T47D (cell line): ENCODE measurements at places on chromosomes 7 and 10.
A peak's percentile ranks its signal among the peaks of the same experiment; 100 is the strongest.

DNA sequence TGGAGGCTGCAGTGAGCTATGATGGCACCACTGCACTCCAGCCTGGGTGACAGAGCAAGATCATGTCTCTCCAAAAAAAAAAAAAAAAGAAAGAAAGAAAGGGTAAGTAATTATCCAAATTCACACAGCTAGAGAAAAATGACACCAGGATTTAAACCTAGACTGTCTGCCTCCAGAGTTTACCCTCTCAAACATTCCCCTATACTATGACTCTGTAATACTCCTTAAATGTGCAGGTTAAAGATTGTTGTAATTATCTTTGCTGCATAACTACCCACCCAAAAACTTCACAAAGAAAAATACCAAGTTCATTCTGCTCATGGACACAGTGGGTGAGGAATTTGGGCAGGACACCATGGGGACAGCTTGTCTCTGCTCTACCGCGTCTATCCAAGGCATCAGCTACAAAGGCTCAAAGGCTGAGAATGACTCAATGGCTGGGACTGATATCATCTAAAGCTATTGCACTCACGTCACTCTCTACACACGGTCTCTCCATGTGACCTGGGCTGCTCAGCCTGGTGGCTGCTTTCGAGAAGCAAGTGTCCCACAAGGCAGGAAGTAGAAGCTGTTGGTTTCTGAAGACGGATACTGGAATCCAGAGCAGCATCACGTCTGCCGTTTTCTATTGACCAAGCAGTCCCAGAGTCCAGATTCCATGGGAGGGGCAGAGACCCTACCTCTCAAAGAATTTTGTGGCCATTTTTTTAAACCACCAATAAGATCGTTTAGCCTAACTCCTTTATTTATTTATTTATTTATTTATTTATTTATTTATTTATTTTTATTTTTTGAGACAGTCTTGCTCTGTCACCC is 185.7 kb upstream of the AUTS2 start:
- peak; percentile 96 for DNase-seq

- DNase-seq, result peak; percentile 32
These were observed 55.5 kb downstream of the KLF6 start for GRCh38 chr10:3729397-3729976.

GRCh38 chr10:31401287-31401686 is 82.3 kb downstream of the ZEB1 start:
- no peak for DNase-seq

DNA sequence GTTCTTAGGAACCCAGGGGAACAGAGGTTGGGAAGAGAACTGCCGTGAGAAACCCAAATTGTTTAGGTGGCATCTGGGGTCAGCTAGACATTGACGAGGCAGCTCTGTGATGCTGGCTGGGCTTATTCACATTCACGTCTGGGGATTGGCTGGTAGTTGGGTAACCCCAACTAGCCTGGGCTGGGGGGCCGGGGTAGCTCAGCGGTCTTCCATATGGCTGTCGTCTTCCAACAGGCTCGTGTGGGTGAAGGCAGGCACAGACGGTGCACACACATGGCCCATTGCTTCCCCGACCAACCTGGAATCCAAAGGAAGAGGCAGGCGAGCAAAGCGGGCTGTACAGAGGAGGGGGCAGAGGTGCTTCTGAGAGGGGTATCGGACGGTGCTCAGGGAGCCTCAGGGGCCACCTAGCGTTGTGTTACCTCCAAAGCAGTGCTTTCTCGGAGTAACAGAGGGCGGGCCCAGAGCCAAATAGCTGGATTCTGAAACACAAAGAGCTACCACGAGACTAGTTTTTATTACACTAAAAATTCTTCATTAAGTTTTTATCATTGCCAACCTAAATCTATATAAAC is 34.5 kb downstream of the MKI67 start:
- no peak for DNase-seq

DNA sequence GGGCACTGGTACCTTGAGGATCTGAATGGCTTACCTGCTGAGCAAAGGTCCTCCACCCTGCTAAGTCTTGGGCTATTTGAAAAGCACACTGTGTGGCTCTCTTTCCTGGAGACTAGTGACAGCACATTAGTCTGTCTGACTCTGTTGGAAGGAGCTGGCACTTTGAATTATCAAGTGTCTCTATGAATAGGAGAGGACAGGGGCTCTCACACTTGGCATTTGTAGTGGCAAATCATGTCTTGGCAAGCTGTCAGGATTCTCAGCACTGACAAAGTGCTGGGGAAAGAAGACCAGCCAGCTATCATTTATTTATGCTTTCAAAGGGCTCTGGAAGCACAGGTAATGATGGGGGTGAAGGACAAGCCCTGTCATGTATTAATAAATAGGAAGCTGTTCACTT is 62.8 kb downstream of the MTPN start:
- DNase-seq, result no peak

- DNase-seq, result no peak
These were observed 39.5 kb downstream of the ERCC6 start for GRCh38 chr10:49499305-49499851.

DNA sequence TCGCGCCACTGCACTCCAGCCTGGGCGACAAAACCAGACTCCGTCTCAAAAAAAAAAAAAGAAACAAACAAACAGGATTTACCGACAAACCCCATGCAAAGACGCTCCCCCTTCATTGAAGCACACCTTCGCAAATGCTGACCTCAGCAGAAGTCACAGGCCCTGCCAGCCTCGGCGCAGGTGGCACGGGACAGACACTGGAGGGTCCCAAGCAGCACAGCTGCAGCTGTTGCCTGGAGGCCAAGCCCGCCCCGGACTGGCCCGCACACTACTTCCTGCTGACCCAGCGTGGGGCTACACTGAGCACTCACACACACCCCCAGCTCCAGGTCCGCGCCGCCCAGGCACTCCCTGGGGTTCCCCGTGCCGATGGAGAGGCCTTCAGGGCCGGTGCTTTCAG is 31.2 kb downstream of the SNX8 start:
- DNase-seq, result no peak

GRCh38 chr10:106355450-106355849 is 809.1 kb downstream of the SORCS1 start:
- DNase-seq, result no peak

DNA sequence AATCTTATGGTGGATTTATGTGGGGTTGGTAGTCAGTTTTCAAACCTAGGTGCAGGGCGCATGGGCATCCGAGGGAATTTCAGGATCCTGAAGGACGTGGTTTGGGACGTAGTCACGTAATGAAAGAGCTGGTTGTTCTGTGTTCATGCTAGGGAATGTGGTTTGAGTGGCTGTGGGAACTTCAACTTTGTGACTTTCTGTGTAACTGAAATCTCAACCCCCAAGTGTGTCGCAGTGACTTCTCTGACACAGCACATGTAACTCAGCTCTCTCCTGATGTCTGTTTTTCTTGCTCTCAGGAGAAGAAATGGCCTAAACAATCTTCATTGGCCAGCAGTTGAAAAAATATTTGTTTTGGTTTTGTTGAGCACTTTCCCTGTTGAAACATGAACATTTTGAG is 199.0 kb downstream of the PTEN start:
- DNase-seq, result peak; percentile 44

DNA sequence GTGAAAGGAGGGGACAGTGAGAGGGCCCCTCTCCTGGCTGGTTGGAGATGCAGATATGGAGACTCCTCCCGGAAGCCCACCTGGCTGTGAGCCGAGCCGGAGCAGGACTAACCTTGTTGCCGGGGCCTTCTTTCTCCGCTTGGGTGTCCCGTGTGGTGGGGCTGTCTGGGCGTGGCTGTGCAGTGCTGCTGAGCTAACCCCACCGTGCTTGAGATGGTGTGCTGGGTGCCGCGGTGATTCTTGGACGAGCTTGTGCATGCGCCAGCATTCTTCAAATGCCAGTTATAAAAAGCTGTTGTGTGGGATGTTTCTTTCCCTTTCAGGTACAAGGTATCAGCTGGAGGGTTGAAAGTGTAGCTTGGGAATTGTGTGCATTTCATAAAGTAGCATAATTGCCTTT is 48.8 kb downstream of the DAGLB start:
- peak; percentile 52 for DNase-seq

- no peak for DNase-seq
These were observed 77.4 kb downstream of the CALN1 start for GRCh38 chr7:72334698-72335097.

DNA sequence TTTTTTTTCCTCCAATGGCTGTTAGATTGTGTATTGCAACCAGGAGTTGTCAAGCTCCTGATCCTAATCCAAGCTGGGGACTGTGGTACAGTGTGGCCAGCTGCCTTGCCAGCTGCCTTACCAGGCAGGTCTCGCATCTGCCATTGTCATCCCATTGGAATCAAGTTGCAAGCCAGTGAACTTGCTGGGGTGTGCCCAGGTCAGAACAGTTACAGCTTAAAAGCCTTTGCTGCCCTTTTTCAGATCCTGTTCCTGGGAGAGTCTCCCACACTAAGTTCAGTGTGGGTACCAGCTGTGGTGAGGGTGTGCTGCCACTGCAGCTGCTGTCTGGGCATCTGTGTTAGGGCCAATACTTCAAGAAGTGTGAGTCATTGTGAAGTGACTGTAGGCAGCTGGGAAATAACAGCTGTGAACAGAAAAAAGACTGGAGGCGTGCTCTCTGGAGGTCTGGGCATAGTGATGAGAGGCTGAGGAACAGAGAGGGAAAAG is 72.8 kb downstream of the CCNY start:
- DNase-seq, result no peak

DNA sequence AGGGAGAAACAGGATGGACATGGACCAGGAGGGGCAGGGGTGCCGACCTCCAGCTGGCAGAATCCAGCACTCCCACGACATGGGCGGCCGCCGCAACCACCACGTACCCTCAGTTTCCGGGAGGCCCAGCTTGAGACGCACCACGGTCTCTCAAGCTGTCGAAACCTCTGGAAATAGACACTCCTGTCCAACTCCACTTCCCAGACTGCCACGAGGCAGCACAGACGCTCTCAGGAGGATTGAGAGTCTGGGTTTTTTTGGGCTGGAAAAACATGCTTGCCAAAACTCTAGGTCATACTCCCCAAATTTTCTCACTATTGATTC is 37.9 kb upstream of the PDGFA start:
- no peak for DNase-seq

DNA sequence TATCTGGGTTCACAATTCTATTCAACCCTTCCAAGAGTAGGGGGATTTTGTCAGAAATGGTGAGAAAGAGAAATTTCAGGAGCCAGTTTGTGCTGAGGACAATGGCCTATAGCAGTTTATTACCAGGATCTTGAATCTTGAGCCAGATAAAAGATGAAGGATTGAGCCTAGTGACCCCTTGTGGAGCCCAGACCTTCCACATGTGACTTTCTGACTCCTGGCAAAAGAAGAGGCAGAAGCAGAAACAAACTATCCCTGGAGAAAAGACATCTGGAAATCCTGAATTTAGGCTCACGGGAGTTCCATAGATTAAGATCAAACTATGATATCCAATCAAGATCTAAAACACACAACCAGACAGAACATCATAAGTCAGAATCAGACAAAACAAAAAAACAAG is 60.9 kb upstream of the CHRM2 start:
- DNase-seq, result no peak
